ENCODE measurements at places on chromosomes 12 and 14. TPM values are rescaled to one million over a fixed set of nuclear protein-coding genes. Genes with fewer than 3 reads are reported as not detected.

Gene JDP2
- 72.1 TPM for total RNA-seq

Gene PTCSC3
- total RNA-seq, result not detected

Gene CD27
- not detected for total RNA-seq

Gene OR6C2
- total RNA-seq, result not detected

Gene FOXN4
- not detected for total RNA-seq

Gene ANO4
- 0.56 TPM for total RNA-seq

Gene APOF
- not detected for total RNA-seq

Gene KLRC4
- not detected for total RNA-seq

Gene ANKS1B
- total RNA-seq, result 10.9 TPM

Gene KRT78
- total RNA-seq, result not detected

Gene VPS29
- total RNA-seq, result 46.6 TPM

Gene NRXN3
- 0.34 TPM for total RNA-seq

Gene PLBD1
- total RNA-seq, result 5.9 TPM

Gene NEUROD4
- total RNA-seq, result not detected

Gene SLC7A7
- total RNA-seq, result 2.9 TPM

Gene RNASE1
- 1.7 TPM for total RNA-seq

Gene COX8C
- not detected for total RNA-seq

Gene ZNF84
- 11.6 TPM for total RNA-seq

Gene NANOG
- not detected for total RNA-seq

Gene SLC17A8
- not detected for total RNA-seq

Gene CLEC2B
- total RNA-seq, result 24.3 TPM

Gene RGS6
- total RNA-seq, result not detected

Gene SRRM4
- not detected for total RNA-seq

Gene SLC5A8
- not detected for total RNA-seq

Gene CACNA2D4
- total RNA-seq, result 3.0 TPM

Gene ADAMTS20
- not detected for total RNA-seq

Gene RPGRIP1
- total RNA-seq, result not detected

Gene TMEM132C
- 6.5 TPM for total RNA-seq
